Suppressor macrophage treated with lipopolysaccharide for 4 hours (primary cell): ENCODE measurements at places on chromosomes 3 and 15.

DNA sequence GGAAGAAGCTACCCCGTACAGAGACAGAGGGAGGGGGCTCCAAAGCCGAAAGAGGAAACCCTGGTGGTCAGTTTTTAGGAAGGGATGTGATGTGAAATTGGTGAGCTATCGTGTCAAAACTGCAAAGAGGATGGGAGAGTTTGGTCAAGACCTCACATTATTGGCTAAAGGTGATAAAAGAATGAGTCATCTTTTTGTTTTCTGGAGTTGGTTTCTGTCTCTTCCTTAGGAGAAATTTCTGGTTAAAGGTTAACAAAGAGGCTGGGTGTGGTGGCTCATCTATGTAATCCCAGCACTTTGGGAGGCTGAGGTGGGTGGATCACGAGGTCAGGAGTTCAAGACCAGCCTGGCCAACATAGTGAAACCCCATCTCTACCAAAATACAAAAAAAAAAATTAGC lies 217.8 kb upstream of the CBLB start:
- no peak for DNase-seq

DNA sequence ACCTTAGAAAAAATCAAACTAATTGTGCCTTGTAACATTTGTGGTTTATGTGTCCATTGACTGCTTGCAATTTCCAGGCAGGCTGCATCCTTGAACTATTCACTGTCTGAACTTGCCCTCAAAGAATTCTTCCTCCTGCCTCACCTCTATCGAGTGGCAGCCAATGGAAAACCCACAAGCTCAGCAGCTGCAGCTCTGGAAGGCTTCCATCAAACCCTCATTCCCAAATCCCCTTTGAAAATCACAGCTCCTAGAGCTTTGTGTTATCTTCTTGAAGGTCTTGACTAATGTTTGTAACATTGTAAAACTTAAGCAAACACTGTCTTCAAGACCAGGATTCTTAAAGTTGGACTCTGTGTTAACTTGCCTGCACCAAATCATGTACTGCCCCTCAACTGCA lies 81.1 kb downstream of the FILIP1L start:
- DNase-seq = no peak

GRCh38 chr15:83690676-83691075 lies 36.8 kb downstream of the ADAMTSL3 start:
- DNase-seq = no peak

GRCh38 chr15:59199626-59200465 lies 6.8 kb upstream of the LDHAL6B start:
- DNase-seq = no peak

GRCh38 chr3:129240436-129240835 lies 9.0 kb upstream of the COPG1 start:
- peak; percentile 62 for DNase-seq

- no peak for DNase-seq
These were observed 102.7 kb downstream of the ANP32A start for GRCh38 chr15:68717951-68718350.

GRCh38 chr15:39890621-39891020 lies 29.4 kb downstream of the GPR176 start:
- DNase-seq = no peak

GRCh38 chr3:38111696-38112377 lies 25.1 kb downstream of the ACAA1 start:
- DNase-seq = no peak

DNA sequence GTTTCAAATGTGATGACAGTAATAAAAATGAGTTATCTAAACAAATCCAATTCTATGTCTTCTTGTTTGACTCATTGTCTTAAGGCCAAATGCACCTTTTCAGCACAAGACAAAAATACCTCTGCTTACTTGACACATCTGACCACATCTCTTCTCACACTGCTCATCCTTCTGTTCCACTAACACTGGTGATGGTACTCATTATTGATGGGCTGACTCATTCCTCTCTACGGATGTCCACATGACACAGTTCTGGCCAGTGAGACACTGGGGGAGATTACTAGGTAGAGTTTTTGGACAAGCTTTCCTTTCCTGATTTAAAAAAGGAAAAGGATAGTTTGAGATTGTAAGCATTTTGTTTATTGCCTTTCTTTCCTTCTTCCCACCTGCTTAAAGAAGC lies 410.6 kb upstream of the THRB start:
- no peak for DNase-seq

GRCh38 chr3:164407111-164407510 lies 671.2 kb downstream of the SI start:
- no peak for DNase-seq

- peak; percentile 54 for DNase-seq
These were observed 340.3 kb upstream of the RBMS3 start for GRCh38 chr3:28940530-28940929.

- peak; percentile 76 for DNase-seq
These were observed 921 bp downstream of the LMLN start for GRCh38 chr3:197960694-197961581.
